ENCODE measurements at places on chromosomes 2 and 18.

GRCh38 chr2:223008956-223009355, 43.0 kb upstream of the KCNE4 start:
- DNase-seq, result no peak

DNA sequence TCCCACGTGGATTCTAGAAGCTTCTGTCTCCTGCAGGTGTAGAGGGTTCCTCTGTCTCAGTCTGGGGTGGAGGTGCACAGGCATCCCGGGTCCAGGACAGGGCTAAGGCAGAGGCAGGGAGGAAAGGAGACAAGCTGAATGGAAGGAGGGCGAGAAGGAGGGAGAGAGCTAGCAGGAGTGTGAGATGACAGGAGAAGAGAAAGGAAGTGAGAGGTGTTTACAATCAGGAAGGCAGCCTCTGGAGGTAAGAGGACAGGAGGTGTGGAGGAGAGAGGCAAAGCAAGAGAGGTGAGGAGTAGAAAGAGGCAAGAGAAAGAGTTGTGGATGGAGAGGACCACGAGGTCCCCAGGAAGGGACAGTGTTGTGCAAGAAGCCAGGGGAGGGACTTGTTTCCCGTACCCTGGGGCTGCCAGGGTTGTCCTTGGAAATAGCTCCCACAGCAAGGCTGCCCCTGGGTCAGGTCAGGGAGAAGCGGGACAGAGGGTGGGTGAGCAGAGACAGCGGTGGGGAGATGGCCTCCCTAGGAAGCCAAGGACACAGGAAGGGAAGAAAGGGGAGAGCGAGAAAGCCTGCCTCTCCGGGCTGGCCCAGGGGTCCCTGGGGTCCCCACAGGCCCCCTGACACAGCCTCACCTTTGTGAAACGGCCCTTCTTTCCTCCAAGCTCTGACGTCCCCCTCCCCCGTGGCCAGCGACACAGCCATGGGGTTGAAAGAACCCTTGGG, 136.9 kb downstream of the CYP26B1 start:
- peak; percentile 46 for DNase-seq

GRCh38 chr2:48339451-48339850, 190.5 kb upstream of the STON1 start:
- no peak for DNase-seq

GRCh38 chr2:217897816-217898806, 104.7 kb downstream of the TNS1 start:
- peak; percentile 73 for DNase-seq

GRCh38 chr2:111100765-111101162, 19.9 kb upstream of the BCL2L11 start:
- no peak for DNase-seq

DNA sequence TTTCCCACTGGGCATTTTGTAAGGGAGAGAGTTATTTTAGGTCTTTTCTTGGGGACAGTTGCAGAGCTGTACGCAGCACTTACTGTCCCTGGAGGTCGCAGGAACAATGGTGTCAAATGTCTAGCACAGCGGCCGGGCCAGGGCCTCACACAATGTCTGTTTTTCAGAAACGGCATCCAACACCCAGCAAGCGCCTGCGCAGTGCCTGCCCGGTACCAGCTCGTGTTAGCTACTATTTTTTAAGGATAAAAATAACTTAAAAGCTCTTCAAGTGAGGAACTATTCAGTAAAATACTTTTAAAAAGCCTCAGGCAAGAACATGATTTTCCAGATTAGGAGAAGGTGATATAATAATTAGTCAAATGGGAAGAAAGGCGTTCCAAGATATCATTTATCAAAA, 90.0 kb downstream of the MBP start:
- DNase-seq, result no peak

Measured in tibial artery (tissue), 4 donors.